Smooth muscle cell of bladder (primary cell): ENCODE measurements at places on chromosomes 4 and X. TPM values are rescaled to one million over a fixed set of nuclear protein-coding genes. Genes with fewer than 3 reads are reported as not detected.

Gene RAB9B
- total RNA-seq, result 0.43 and 1.2 TPM in 2 replicates

Gene PGAM4
- not detected in 2 replicates for total RNA-seq

Gene RAB39B
- total RNA-seq, result 0.83 and 0.85 TPM in 2 replicates

Gene TCEAL6
- not detected in 2 replicates for total RNA-seq

Gene ANKRD50
- total RNA-seq, result 24.2 and 42.8 TPM in 2 replicates

Gene PRKG2
- total RNA-seq, result 4.6 and 5.7 TPM in 2 replicates

Gene VSIG4
- not detected in 2 replicates for total RNA-seq

Gene NXF3
- not detected in 2 replicates for total RNA-seq

Gene TGIF2LX
- total RNA-seq, result not detected in 2 replicates

Gene RPA4
- 0.71 and 0.74 TPM in 2 replicates for total RNA-seq

Gene APLN
- total RNA-seq, result 0.43 and 4.3 TPM in 2 replicates

Gene GLUD2
- 1.00 and 1.3 TPM in 2 replicates for total RNA-seq

Gene PHOX2B
- not detected in 2 replicates for total RNA-seq
